ENCODE measurements at places on chromosomes 3 and 15. TPM values are rescaled to one million over a fixed set of nuclear protein-coding genes. Genes with fewer than 3 reads are reported as not detected.

SLITRK3 gene
- not detected for total RNA-seq

GATM gene
- total RNA-seq: not detected

EPHA3 gene
- 0.87 TPM for total RNA-seq

CNTN6 gene
- 8.3 TPM for total RNA-seq

MYRIP gene
- not detected for total RNA-seq

SNX22 gene
- total RNA-seq: 0.27 TPM

FAM81A gene
- 0.54 TPM for total RNA-seq

CCR9 gene
- total RNA-seq: not detected

CYP1A2 gene
- not detected for total RNA-seq

TM4SF4 gene
- total RNA-seq: not detected

PARP14 gene
- total RNA-seq: 29.0 TPM

EHHADH gene
- 0.70 TPM for total RNA-seq

NDN gene
- total RNA-seq: 50.4 TPM

PYGO1 gene
- total RNA-seq: 21.0 TPM

DNA sequence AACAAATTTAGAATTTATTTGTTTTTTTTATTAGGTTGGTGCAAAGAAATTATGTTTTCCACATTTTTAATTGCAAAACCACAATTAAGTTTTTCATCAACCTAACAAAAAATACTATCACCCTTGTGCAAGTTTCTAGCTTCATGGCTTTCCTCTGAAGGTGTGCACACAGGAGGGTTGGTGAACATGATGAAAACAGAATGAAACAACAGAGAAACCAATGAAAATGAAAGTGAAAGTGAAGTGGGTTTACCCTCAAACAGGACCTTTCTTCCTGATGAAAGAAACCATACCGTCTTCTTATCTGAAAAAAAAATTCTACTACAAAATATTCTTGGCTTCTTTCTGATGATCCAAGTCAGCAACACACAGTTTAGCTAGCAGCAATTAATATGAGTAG lies 71.9 kb upstream of the FEZF2 start:
- no peak for DNase-seq

GRCh38 chr3:2910997-2911396 lies 199.2 kb downstream of the IL5RA start:
- no peak for DNase-seq

DNA sequence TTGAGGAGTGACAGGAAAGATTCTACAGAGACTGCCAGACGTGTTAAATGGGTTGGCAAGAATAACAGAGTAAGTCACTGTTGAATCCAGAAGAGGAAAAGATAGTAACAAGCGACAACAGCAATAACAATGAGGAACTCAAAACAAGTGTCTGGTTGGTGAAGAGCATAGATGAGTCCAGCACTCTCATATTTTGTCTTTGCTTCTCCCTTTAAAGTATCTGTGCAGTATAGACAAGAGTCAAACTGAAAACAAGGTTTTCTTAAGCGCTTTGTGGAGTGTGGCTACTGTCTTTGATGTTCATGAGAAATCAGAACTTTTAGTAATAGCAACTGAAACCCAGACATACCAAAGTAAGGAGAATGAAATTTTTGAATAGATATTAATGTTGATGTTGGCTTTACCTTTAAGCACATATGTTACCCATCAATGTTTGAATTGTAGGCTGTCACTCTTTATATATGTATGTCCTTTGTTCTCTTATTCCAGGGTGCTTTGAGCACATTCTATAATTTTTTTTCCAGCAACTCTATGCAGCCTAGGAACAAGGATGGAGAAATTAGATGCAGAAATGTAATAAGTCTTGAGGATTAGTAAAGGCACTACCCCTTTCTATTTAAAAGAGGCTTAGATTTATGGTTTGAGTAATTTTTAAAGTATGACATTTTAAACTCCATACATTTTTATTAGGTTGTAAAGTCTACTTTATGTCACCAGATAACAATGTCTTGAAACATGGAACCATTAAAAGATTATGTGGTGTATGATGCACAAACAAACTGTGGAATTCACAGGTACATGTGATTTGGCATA lies 185.5 kb downstream of the NFKBIZ start:
- DNase-seq: no peak

GRCh38 chr3:193211173-193211572 lies 29.8 kb upstream of the PLAAT1 start:
- DNase-seq: no peak

GRCh38 chr3:22922317-22922716 lies 280.8 kb upstream of the UBE2E2 start:
- no peak for DNase-seq

- DNase-seq: no peak
Measured at GRCh38 chr3:53114011-53114400, 16.2 kb downstream of the RFT1 start.

GRCh38 chr3:9238276-9238675 lies 11.2 kb downstream of the SRGAP3 start:
- no peak for DNase-seq

DNA sequence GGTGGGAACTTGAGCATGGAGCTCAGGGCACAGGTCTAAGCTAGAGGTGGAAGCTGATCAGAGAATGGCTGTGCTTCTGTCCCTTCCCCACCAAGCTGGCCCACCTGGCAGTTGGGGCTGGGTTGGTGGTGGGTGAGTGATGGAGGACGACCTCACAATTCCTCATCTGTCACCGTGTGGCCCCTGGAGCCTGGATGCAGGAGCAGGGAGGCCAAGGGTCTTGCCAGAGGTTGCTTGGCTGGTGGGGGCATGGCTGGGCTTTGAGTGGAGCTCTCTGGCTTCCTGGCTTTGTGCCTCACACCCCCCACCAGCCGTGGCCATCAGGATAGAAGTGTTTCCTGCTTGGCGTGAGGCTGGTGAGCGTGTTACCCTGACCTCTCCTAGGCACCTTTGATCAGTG lies 36.0 kb downstream of the FBLN2 start:
- peak; percentile 77 for DNase-seq

DNA sequence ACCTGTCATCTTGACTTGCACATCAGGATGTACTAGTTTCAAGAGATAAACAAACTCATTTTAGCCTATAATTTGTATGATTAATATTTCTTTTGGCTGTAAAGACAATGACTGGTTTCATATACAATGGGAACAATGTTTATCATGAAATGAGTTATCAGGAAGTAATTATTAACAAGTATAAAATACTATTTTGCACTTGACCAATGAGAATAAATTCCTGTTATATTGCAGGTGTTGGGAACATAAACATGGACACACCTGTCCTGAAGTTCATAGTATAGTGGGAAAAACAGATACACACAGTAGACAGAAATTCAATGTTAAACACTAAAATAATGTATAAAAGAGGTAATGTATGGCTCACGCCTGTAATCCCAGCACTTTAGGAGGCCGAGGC lies 56.9 kb downstream of the UBR1 start:
- DNase-seq: no peak

GRCh38 chr3:193962986-193963685 lies 172.8 kb upstream of the HES1 start:
- DNase-seq: no peak

DNA sequence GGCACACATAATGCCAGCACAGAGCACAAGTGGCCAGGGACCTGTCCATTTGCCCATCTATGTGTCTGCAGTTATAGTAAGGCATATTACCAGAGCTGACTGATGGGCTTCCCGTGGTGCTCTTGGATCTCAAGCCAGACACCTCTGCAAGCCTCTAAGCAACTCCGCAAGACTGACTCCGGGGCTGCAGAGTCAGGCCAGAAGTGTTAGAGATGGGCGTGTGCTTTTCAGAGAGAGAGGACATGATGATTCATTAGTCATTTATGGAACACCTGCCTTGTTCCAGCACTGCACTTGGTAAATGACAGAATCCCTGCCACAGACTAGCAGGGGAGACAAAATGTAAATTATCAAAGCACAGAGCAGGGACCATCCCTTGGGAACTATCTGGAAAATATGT lies 559.0 kb downstream of the PDCD6IP start:
- DNase-seq: no peak

DNA sequence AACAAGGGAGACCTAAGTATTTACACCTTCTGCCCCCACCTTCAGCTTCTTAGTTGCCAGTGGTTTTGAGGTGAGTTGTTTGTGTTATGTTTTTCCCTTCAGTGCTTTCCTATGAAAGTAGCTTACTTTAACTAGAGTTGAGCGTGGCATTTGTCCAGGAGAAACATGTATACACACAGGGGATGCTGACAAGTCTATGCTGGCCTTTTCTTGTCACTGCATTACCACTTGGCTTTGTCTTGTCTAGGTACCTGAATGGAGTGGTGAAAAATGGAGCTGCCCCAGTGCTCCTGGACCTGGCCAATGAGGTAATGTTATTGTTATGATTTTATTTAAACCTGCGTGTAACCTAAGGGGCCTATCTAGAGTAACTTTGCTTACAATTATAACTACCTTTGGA lies 74.4 kb downstream of the CDIN1 start:
- DNase-seq: no peak

DNA sequence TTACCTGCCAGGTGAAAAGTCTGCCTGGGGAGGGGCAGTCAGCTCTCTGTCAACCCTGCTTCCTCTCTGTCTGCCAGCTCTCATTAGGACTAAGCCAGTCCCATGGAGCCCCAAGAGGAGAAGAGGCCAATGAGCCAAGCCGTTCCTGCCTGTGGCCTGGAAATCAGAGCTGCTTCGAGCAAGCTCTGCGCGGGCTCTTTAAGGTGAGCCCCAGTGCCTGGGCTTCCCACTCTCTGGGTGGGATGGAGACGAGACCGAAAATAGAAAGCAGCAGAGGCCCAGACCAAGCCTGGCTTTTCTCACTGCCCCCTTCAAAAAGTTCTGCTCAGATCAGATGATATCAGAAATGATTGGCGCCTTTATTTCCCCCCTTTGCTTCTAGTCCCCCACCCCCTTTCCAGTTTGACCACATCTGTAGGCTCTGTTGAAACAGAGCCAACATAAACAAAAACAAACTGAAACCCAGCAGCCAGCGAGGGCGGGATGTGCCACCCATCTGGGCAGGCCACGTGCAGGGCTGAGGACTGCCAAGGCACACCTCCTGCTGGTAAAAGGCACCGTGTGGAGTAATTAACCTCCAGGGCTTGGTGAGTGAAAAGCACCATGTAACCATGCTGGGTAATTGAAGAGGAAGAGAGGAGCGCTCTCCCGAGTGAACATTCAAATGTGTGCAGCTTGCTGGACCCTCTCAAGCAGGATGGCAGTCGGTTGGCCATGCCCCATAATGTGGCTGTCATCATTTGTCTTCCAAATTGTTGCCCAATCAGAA lies 471.0 kb upstream of the PROK2 start:
- no peak for DNase-seq

GRCh38 chr3:85251766-85252165 lies 293.0 kb downstream of the CADM2 start:
- DNase-seq: no peak

DNA sequence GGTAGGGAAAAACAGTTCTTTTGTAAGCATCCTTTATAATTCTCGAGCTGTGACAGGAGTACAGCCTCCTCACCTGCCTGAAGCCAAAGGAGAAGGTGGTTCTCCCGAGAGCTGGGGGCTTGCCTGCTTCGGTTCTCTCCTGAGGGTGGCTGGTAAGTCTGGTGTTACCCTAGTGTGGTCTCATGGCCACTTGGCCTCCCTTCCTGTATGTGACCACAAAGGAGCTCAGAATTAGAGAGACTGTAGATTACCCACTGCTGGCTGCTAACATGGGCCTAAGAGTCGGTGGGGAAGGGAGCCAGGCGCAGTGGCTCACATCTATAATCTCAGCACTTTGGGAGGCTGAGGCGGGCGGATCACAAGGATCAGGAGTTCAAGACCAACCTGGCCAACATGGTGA lies 12.6 kb downstream of the PDHB start:
- no peak for DNase-seq

DNA sequence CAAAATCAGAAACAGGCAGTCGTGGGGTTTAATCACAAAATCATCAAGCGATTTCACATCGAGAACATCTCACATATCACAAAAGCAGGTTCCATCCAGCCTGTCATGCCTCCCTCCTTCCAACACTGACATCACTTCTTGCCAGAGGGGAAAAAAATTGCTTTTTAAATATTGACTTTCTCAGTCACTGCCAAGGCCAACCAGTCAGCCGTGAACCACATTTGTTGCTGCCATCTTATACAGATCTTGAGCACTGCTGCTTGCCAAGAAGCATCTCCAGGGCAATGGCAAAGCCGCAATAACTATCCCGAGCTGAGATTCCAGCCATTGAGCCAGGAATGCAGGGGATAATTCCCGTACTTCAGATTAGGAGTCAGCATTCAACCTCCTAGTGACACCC lies 174.6 kb downstream of the ANXA2 start:
- no peak for DNase-seq

GRCh38 chr3:34067536-34068051 lies 269.2 kb downstream of the PDCD6IP start:
- no peak for DNase-seq

GRCh38 chr3:158789592-158789991 lies 12.3 kb upstream of the MFSD1 start:
- no peak for DNase-seq

GRCh38 chr3:36698314-36698713 lies 66.0 kb downstream of the DCLK3 start:
- DNase-seq: no peak

DNA sequence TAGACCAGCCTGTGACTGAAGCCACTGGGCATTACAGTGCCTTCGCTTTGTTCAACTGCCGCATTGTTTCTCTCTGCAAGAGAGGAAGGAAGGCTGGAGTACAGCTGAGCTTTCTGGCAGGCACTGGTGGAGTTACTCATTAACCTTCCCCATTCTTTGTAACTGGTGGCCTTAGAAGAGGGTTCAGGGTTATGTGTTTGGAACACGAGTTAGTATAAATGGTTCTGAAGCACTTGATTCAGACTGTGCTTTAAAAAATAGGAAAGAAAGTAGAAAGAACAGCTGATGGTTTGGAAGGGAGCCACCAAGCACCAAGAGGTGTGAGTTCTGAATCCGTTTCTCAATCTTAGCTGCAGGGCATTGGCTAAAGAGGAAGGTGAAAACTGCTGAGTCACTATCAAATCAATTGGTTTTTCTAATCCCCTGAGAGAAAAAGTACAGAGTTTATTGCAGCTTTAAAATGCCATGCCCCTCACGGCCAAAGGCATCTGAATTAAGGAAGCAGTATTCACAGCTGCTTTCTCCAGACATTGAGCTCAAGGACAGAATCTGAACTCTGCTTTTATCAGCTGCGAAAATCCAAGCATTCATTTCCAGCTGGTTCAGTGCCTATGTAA lies 3.6 kb downstream of the HGD start:
- DNase-seq: no peak

DNA sequence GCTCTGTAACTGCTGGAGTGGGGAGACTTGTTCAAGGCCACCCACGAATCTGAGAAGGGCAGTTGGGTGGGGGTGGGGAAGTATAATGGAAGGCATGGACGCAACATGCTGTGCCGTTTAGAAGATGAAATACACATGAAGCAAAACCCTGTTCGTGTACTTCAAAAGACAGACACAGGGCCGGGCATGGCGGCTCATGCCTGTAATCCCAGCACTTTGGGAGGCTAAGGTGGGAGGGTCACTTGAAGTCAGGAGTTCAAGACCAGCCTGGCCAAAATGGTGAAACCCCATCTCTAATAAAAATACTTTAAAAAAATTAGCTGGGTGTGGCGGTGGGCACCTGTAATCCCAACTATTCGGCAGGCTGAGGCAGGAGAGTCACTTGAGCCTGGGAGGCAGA lies 36.9 kb upstream of the SFMBT1 start:
- no peak for DNase-seq

GRCh38 chr15:38176691-38177090 lies 75.9 kb upstream of the SPRED1 start:
- no peak for DNase-seq

- no peak for DNase-seq
Measured at GRCh38 chr3:71600646-71601288, 17.2 kb upstream of the FOXP1 start.

Measured in chondrocyte (in vitro differentiated cells).